ENCODE measurements at places on chromosomes 11 and 22. TPM values are rescaled to one million over a fixed set of nuclear protein-coding genes. Genes with fewer than 3 reads are reported as not detected.

Gene CABP4
- total RNA-seq, result 3.5 TPM

Gene TRIM44
- total RNA-seq, result 39.8 TPM

Gene PLEKHB1
- total RNA-seq, result 54.0 TPM

Gene SLC16A8
- total RNA-seq, result not detected

Gene NAV2
- total RNA-seq, result 0.55 TPM

Gene PRAME
- not detected for total RNA-seq

Gene MPPED1
- total RNA-seq, result not detected

- peaks cover 51% of the 10 kb centered on the region for H3K27me3 ChIP-seq
- H3K36me3 ChIP-seq, result no peaks in the 10 kb centered on the region
- H3K27ac ChIP-seq, result no peak overlapping the region
- no peak for DNase-seq
These were observed 61.3 kb upstream of the PRODH start for GRCh38 chr22:18997306-18997924.

GRCh38 chr22:20658433-20659222, 115.3 kb upstream of the SERPIND1 start:
- no peaks in the 10 kb centered on the region for H3K4me1 ChIP-seq
- no peak overlapping the region for H3K27ac ChIP-seq
- H3K4me3 ChIP-seq, result no peak overlapping the region

- no peaks in the 10 kb centered on the region for H3K36me3 ChIP-seq
- DNase-seq, result no peak
- no peaks in the 10 kb centered on the region for H3K27me3 ChIP-seq
- no peak overlapping the region for H3K27ac ChIP-seq
- no peak overlapping the region for H3K4me3 ChIP-seq
These were observed 289.7 kb upstream of the ARHGAP42 start for GRCh38 chr11:100397401-100397800.

- H3K36me3 ChIP-seq, result no peaks in the 10 kb centered on the region
- no peak overlapping the region for H3K4me3 ChIP-seq
- peaks cover 27% of the 10 kb centered on the region for H3K27me3 ChIP-seq
- no peak overlapping the region for H3K27ac ChIP-seq
- no peak for DNase-seq
These were observed 26.9 kb upstream of the HTR3A start for GRCh38 chr11:113947994-113948393.

GRCh38 chr11:94521684-94522083, 9.4 kb downstream of the C11orf97 start:
- H3K27ac ChIP-seq, result no peak overlapping the region
- no peaks in the 10 kb centered on the region for H3K27me3 ChIP-seq
- no peak overlapping the region for H3K4me3 ChIP-seq

GRCh38 chr22:38611559-38611958, 41.6 kb upstream of the DMC1 start:
- no peaks in the 10 kb centered on the region for H3K4me1 ChIP-seq
- no peak for DNase-seq
- H3K27me3 ChIP-seq, result no peaks in the 10 kb centered on the region
- H3K27ac ChIP-seq, result no peak overlapping the region
- no peak overlapping the region for H3K4me3 ChIP-seq

DNA sequence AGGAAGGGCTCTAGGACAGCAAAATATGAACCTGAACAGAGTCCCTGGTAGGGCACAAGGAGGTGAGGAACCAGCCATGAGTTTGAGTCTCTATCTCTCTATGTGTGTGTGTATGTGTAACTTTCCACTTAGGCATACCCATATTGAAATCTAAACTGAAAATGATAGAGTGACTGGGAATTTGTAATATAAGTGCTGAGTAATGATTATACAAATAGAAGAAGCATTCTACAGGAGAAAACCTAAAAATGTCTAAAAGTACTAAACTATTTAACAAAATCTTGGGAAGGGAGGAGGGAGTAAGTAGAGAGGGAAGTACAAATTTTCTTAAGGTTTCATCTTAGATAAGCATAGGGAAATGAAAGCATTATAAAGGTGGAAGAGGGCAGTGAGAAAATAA, 97.1 kb upstream of the ZC3H12C start:
- no peaks in the 10 kb centered on the region for H3K4me1 ChIP-seq
- no peaks in the 10 kb centered on the region for H3K36me3 ChIP-seq
- H3K27me3 ChIP-seq, result peaks cover 3% of the 10 kb centered on the region

DNA sequence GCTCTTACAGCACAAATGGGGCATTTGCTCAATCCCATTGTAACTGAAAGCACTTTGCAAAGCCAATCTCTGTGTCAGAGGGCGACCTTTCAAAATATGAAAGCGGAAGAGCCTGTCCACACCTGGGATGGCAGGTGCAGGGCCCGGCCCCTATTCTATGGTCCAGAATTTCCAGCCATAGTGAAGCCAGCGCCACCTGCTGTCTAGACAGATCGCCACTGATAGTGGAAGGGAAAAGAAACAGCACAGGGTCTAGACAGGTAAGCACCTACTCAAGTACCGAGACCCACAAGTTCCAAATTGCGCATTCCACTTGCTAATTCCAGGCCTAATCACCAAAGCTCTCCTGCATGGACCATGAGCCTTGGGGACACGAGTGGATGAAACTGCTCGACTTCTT, 141.4 kb downstream of the NTM start:
- no peak for DNase-seq
- H3K4me1 ChIP-seq, result no peaks in the 10 kb centered on the region
- H3K36me3 ChIP-seq, result no peaks in the 10 kb centered on the region
- no peak overlapping the region for H3K4me3 ChIP-seq
- H3K27ac ChIP-seq, result no peak overlapping the region
- no peaks in the 10 kb centered on the region for H3K27me3 ChIP-seq

DNA sequence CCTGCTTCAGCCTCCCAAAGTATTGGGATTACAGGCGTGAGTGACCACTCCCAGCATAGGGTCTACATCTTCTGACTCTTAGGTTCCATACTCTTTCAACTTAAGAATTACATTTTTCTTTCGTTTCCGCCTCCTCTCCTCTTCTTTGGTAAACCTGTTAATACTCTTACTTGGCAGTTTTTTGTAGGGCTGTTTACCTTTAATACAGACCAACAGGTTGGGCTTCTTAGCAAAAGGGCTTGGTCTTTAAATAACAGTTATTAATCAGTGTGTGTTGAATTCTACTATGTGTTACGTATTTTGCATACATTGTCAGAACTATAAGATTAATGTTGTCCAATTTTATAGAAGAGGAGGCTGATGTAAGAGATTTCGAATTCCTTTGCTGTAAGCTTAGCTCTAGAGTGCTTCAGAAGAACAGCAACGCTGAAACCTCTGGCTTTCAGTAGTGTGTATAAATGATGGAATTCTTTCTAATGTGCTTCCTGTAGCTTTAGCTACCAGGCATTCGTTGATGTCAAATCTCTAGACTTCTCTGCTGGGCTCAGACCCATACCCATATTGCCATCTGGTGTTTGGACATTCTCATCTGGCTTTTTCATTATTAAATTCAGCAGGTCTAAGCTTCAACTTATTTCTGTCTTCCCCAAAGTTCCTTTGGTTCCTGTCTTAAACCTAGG, 3.1 kb downstream of the FDX1 start:
- no peak for DNase-seq
- no peaks in the 10 kb centered on the region for H3K36me3 ChIP-seq
- H3K4me1 ChIP-seq, result peaks cover 25% of the 10 kb centered on the region
- H3K27me3 ChIP-seq, result no peaks in the 10 kb centered on the region

GRCh38 chr22:48301421-48301820, 1526.3 kb downstream of the BRD1 start:
- no peaks in the 10 kb centered on the region for H3K4me1 ChIP-seq
- no peaks in the 10 kb centered on the region for H3K36me3 ChIP-seq
- DNase-seq, result no peak
- H3K27ac ChIP-seq, result no peak overlapping the region
- no peak overlapping the region for H3K4me3 ChIP-seq

GRCh38 chr11:63603180-63603518, 11.1 kb downstream of the PLAAT3 start:
- H3K4me1 ChIP-seq, result no peaks in the 10 kb centered on the region
- H3K36me3 ChIP-seq, result no peaks in the 10 kb centered on the region
- H3K27me3 ChIP-seq, result no peaks in the 10 kb centered on the region
- H3K4me3 ChIP-seq, result no peak overlapping the region

GRCh38 chr11:113162592-113162962, 151.8 kb upstream of the TTC12 start:
- H3K4me1 ChIP-seq, result no peaks in the 10 kb centered on the region
- H3K27me3 ChIP-seq, result no peaks in the 10 kb centered on the region
- no peak overlapping the region for H3K4me3 ChIP-seq
- H3K27ac ChIP-seq, result no peak overlapping the region
- H3K36me3 ChIP-seq, result no peaks in the 10 kb centered on the region

DNA sequence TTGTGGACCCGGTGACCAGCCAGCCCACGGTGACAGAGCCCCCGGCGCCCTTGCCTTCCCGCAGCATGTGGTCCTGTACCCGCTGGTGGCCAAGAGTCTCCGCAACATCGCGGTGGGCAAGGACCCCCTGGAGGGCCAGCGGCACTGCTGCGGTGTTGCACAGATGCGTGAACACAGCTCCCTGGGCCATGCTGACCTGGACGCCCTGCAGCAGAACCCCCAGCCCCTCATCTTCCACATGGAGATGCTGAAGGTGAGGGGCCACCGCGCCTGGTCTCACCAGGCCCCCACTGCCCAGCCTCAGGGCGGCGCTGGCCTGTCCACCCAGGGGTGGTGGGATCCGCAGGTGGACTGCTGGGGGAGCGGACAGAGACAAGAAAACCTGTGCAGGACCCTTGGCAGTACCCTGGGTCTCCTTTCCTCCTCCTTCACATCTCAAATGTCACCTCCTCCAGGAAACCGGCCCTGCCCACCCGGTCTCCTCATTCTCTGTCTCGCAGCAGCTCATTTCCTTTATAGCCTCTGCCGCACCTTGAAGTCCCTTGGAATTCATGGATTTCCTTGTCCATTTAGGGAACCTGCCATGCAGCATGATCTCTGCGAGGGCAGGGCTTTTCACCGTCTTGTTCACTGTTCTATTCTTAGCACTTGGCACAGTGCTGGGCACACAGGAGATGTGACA, 6.5 kb downstream of the AIP start:
- no peaks in the 10 kb centered on the region for H3K27me3 ChIP-seq
- peaks cover 17% of the 10 kb centered on the region for H3K4me1 ChIP-seq
- H3K36me3 ChIP-seq, result peaks cover 23% of the 10 kb centered on the region
- H3K4me3 ChIP-seq, result no peak overlapping the region
- DNase-seq, result no peak

GRCh38 chr11:12079726-12080556, 30.4 kb upstream of the MICAL2 start:
- H3K27ac ChIP-seq, result no peak overlapping the region
- no peaks in the 10 kb centered on the region for H3K36me3 ChIP-seq
- no peaks in the 10 kb centered on the region for H3K4me1 ChIP-seq
- DNase-seq, result no peak
- peaks cover under 1% of the 10 kb centered on the region for H3K27me3 ChIP-seq
- H3K4me3 ChIP-seq, result no peak overlapping the region
